ENCODE measurements at places on chromosomes 7 and 10. TPM values are rescaled to one million over a fixed set of nuclear protein-coding genes. Genes with fewer than 3 reads are reported as not detected.
A peak's percentile ranks its signal among the peaks of the same experiment; 100 is the strongest.

Gene MET
- 41.2 TPM for total RNA-seq

GRCh38 chr7:85851571-85852193, 664.8 kb upstream of the SEMA3D start:
- H3K4me1 ChIP-seq = no peaks in the 10 kb centered on the region
- DNase-seq = no peak
- no peak overlapping the region for H3K4me3 ChIP-seq
- H3K27ac ChIP-seq = no peak overlapping the region

Gene VWA2
- 31.0 TPM for total RNA-seq

- peaks cover 26% of the 10 kb centered on the region for H3K4me1 ChIP-seq
- H3K27me3 ChIP-seq = no peaks in the 10 kb centered on the region
- H3K27ac ChIP-seq = no peak overlapping the region
- no peaks in the 10 kb centered on the region for H3K36me3 ChIP-seq
- H3K4me3 ChIP-seq = no peak overlapping the region
These were observed 253.3 kb downstream of the KLF6 start for GRCh38 chr10:3531670-3532069.

- H3K27ac ChIP-seq = no peak overlapping the region
- no peaks in the 10 kb centered on the region for H3K27me3 ChIP-seq
- peaks cover 4% of the 10 kb centered on the region for H3K36me3 ChIP-seq
These were observed 87.7 kb upstream of the CYP26C1 start for GRCh38 chr10:92972886-92973285.

- H3K4me1 ChIP-seq = peaks cover 24% of the 10 kb centered on the region
- H3K36me3 ChIP-seq = no peaks in the 10 kb centered on the region
- H3K4me3 ChIP-seq = no peak overlapping the region
- DNase-seq = no peak
- H3K27ac ChIP-seq = no peak overlapping the region
These were observed 303.1 kb downstream of the ARHGAP12 start for GRCh38 chr10:31625566-31625965.

Gene CPN1
- not detected for total RNA-seq

DNA sequence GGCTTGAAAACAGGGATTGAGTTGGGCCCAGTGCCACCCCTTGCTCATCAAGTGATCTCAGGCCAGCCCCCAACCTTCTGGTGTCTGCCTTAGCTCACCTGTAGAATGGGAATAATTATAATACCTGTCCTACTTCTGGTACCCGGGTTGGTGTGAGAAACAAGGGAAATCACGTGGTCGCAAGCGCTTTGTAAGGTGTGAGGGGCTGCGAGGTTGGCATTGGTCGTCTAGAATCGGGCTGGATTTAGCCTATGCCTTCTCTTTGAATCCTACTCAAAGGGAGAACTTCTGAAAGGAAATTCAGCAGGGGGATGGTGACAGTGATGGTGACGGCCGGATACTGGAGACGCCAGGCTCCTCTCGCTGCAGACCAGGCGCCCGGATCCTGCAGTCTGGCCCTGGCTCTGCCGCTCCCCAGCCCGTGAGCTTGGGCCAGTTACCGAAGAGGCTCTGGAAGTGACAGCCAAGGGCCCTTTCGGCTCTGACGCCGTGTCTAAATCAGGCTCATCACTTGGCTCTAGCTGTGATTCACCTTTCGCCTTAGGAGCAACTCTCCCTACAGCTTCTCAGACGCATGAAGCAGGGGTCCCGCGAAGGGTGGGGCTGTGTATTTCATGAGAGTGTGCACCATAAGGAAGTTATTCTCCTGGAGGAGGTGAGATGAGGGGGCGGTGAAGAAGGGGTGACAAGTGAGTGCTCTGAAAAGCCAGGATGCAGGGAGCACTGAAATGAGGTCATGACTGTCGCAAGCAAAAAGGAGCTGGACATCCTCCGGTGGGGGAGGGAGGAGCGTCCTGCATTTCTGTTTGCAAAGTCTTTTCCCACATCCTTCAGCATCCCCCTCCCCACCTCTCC, 4.0 kb upstream of the CREB5 start:
- H3K4me1 ChIP-seq = peaks cover 45% of the 10 kb centered on the region
- H3K36me3 ChIP-seq = no peaks in the 10 kb centered on the region
- peaks cover 36% of the 10 kb centered on the region for H3K27me3 ChIP-seq

GRCh38 chr7:38142736-38143135, 35.3 kb upstream of the STARD3NL start:
- no peaks in the 10 kb centered on the region for H3K36me3 ChIP-seq
- no peak for DNase-seq
- no peaks in the 10 kb centered on the region for H3K27me3 ChIP-seq
- no peak overlapping the region for H3K27ac ChIP-seq
- no peak overlapping the region for H3K4me3 ChIP-seq

GRCh38 chr10:128268015-128268722, 141.9 kb upstream of the MKI67 start:
- DNase-seq = no peak
- H3K27ac ChIP-seq = no peak overlapping the region
- H3K4me3 ChIP-seq = no peak overlapping the region
- no peaks in the 10 kb centered on the region for H3K4me1 ChIP-seq
- H3K27me3 ChIP-seq = peaks cover 54% of the 10 kb centered on the region
- H3K36me3 ChIP-seq = no peaks in the 10 kb centered on the region

Gene BPGM
- total RNA-seq = 12.8 TPM

GRCh38 chr7:1569440-1569832, 396 bp downstream of the PSMG3 start:
- peaks cover 6% of the 10 kb centered on the region for H3K36me3 ChIP-seq
- peaks cover 65% of the 10 kb centered on the region for H3K4me1 ChIP-seq
- peak overlapping the region; percentile 93 for H3K27ac ChIP-seq
- H3K27me3 ChIP-seq = no peaks in the 10 kb centered on the region
- peak overlapping the region; percentile 80 for H3K4me3 ChIP-seq

Gene BTBD16
- total RNA-seq = 10.2 TPM

GRCh38 chr7:1555046-1555812, 776 bp downstream of the TMEM184A start:
- H3K27ac ChIP-seq = peak overlapping the region; percentile 52
- DNase-seq = no peak
- H3K36me3 ChIP-seq = peaks cover 1% of the 10 kb centered on the region
- H3K4me3 ChIP-seq = no peak overlapping the region

GRCh38 chr7:96342049-96342448, 20.2 kb upstream of the SLC25A13 start:
- H3K27ac ChIP-seq = no peak overlapping the region
- no peaks in the 10 kb centered on the region for H3K4me1 ChIP-seq
- no peaks in the 10 kb centered on the region for H3K27me3 ChIP-seq
- H3K36me3 ChIP-seq = no peaks in the 10 kb centered on the region
- H3K4me3 ChIP-seq = no peak overlapping the region

Gene CCDC136
- 1.4 TPM for total RNA-seq

DNA sequence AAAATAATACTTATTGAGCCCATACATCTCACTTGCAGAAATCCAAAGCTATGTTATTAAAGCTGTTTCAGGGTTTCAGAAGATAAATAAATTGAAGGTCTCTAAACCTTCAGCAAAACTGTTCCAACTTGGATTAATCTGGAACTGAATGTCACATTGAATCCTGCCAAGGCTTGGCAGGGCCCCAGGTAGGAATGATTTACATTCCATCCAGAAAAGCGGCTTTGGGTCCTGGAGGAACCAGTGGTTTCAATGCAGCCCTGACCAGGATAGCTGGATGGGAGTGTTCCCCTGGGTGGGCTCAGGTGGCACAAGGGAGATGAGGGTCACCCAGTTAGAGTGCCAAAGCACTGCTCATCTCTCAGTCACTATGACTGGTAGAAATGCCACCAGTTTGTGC, 37.0 kb upstream of the TMEM72 start:
- H3K4me1 ChIP-seq = peaks cover 14% of the 10 kb centered on the region
- no peak for DNase-seq
- no peak overlapping the region for H3K27ac ChIP-seq

GRCh38 chr10:91104193-91105041, 116.0 kb upstream of the PCGF5 start:
- no peaks in the 10 kb centered on the region for H3K4me1 ChIP-seq
- no peak for DNase-seq
- H3K4me3 ChIP-seq = no peak overlapping the region
- no peaks in the 10 kb centered on the region for H3K27me3 ChIP-seq

DNA sequence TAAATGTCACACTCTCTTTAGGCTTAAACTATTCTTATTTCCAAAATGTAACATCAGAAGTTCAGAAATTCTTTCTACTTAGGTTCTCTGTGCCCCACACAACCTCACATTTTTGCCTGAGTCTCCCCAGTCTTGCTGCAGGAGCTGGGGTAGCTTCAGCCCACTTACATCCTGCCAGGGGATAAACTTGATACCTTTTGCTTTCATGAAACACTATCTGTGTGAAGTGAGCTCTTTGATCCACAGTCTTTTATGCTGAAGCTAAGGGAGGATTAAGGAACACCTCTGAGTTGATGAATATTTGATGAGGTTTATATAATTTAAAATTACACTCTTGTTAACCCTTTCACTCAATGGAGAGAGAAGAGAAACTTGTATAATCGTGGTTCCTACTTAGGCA, 341.0 kb downstream of the AUTS2 start:
- DNase-seq = no peak
- H3K36me3 ChIP-seq = no peaks in the 10 kb centered on the region
- H3K27me3 ChIP-seq = no peaks in the 10 kb centered on the region
- peaks cover 3% of the 10 kb centered on the region for H3K4me1 ChIP-seq
- no peak overlapping the region for H3K4me3 ChIP-seq
- H3K27ac ChIP-seq = no peak overlapping the region

DNA sequence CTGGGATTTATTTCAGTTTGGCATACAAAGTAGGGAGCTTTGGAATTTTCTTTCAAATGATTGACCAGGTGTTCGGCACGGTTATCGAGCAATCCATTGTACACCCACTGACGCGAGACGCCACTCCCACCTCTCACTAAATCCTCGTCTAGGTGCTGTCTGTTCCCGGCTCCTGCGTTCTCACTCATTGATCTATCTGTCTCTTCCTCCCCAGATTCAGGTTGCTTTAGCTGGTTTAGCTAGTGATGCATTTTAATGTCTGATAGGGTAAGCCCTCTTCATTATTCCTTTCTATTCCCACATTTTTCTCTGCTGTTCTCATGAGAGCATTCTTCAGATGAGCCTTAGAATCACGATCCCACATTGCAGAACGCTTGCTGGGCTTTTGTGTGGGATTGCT, 91.7 kb downstream of the ELFN1 start:
- H3K4me1 ChIP-seq = no peaks in the 10 kb centered on the region
- peaks cover 4% of the 10 kb centered on the region for H3K27me3 ChIP-seq
- no peak overlapping the region for H3K4me3 ChIP-seq

GRCh38 chr7:43552122-43552521, 30.8 kb upstream of the STK17A start:
- H3K36me3 ChIP-seq = no peaks in the 10 kb centered on the region
- no peaks in the 10 kb centered on the region for H3K27me3 ChIP-seq
- no peak for DNase-seq

DNA sequence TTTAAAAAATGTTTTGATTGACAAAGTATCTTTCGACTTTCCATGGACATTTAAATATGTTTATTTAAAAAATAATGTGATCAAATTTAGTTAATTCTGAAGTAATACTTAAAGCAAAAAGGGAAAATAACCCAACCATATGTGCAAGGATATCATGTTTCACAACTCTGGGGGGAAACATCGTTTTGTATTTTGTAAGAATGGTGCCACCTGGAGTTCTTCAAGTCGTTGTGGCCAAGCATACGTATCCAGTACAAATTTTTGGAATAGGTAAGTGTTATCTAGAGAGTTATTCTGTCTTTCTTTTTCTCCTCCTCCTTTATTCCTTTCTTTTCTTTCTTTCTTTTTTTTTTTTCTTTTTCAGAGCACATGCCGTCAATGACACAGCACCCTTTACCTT, 176.2 kb upstream of the CSTF2T start:
- H3K36me3 ChIP-seq = no peaks in the 10 kb centered on the region
- H3K27ac ChIP-seq = no peak overlapping the region
- no peak overlapping the region for H3K4me3 ChIP-seq
- peaks cover 5% of the 10 kb centered on the region for H3K4me1 ChIP-seq
- no peaks in the 10 kb centered on the region for H3K27me3 ChIP-seq

Gene FKBP6
- not detected for total RNA-seq

- no peak overlapping the region for H3K27ac ChIP-seq
- no peaks in the 10 kb centered on the region for H3K4me1 ChIP-seq
- H3K4me3 ChIP-seq = no peak overlapping the region
- no peaks in the 10 kb centered on the region for H3K27me3 ChIP-seq
These were observed 5.2 kb upstream of the BTBD16 start for GRCh38 chr10:122265896-122266295.

Gene STRIP2
- 1.1 TPM for total RNA-seq

- no peak overlapping the region for H3K4me3 ChIP-seq
- no peaks in the 10 kb centered on the region for H3K4me1 ChIP-seq
- H3K27me3 ChIP-seq = no peaks in the 10 kb centered on the region
These were observed 35.1 kb upstream of the DNAH11 start for GRCh38 chr7:21507627-21508343.

Gene H2BK1
- not detected for total RNA-seq

Gene SLC39A12
- total RNA-seq = not detected

- no peak for DNase-seq
- no peaks in the 10 kb centered on the region for H3K4me1 ChIP-seq
- no peak overlapping the region for H3K27ac ChIP-seq
- no peaks in the 10 kb centered on the region for H3K36me3 ChIP-seq
- no peaks in the 10 kb centered on the region for H3K27me3 ChIP-seq
These were observed 745.8 kb upstream of the LRRTM3 start for GRCh38 chr10:66180021-66180420.

DNA sequence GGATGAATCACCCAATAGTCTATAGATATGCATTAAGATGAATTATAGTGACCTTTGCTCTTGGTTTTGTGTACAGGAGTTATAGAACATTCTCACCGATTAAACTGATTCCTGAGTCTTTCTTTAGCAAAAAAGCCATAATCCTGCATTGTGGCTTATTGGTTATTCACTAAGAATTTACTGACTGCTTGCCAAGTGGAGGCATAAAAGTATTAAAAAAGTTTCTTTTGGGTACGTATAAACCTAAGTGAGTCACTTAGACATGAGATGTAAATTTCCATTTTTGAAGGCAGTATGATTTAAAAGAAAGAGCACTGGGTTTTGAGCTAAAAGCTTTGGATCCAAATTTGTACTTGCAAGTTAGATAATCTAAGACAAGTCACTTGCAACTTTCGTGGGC, 100.7 kb downstream of the CDK6 start:
- H3K4me1 ChIP-seq = no peaks in the 10 kb centered on the region
- H3K36me3 ChIP-seq = no peaks in the 10 kb centered on the region
- no peak overlapping the region for H3K27ac ChIP-seq
- H3K4me3 ChIP-seq = no peak overlapping the region

- no peak for DNase-seq
- no peaks in the 10 kb centered on the region for H3K4me1 ChIP-seq
- H3K4me3 ChIP-seq = no peak overlapping the region
- no peaks in the 10 kb centered on the region for H3K36me3 ChIP-seq
These were observed 104.5 kb upstream of the INSYN2A start for GRCh38 chr10:127300868-127301321.

Data from suprapubic skin (tissue), 4 donors.